ENCODE measurements at places on chromosomes 11 and 22. TPM values are rescaled to one million over a fixed set of nuclear protein-coding genes. Genes with fewer than 3 reads are reported as not detected.

SHANK2 gene
- total RNA-seq = 7.6 TPM

- peaks cover under 1% of the 10 kb centered on the region for H3K36me3 ChIP-seq
- no peak for DNase-seq
- no peaks in the 10 kb centered on the region for H3K4me1 ChIP-seq
- H3K4me3 ChIP-seq = no peak overlapping the region
- no peaks in the 10 kb centered on the region for H3K27me3 ChIP-seq
- no peak overlapping the region for H3K27ac ChIP-seq
Measured at GRCh38 chr11:46637546-46637945, 20.2 kb downstream of the ATG13 start.

- peaks cover 23% of the 10 kb centered on the region for H3K4me1 ChIP-seq
- H3K4me3 ChIP-seq = no peak overlapping the region
- peaks cover 41% of the 10 kb centered on the region for H3K36me3 ChIP-seq
- H3K27me3 ChIP-seq = no peaks in the 10 kb centered on the region
- H3K27ac ChIP-seq = no peak overlapping the region
Measured at GRCh38 chr11:94424011-94424410, 22.8 kb upstream of the GPR83 start.

- DNase-seq = no peak
- H3K27ac ChIP-seq = no peak overlapping the region
- no peaks in the 10 kb centered on the region for H3K4me1 ChIP-seq
- H3K27me3 ChIP-seq = no peaks in the 10 kb centered on the region
Measured at GRCh38 chr11:31259797-31260196, 109.7 kb downstream of the DCDC1 start.

OR51B5 gene
- total RNA-seq = not detected

DNA sequence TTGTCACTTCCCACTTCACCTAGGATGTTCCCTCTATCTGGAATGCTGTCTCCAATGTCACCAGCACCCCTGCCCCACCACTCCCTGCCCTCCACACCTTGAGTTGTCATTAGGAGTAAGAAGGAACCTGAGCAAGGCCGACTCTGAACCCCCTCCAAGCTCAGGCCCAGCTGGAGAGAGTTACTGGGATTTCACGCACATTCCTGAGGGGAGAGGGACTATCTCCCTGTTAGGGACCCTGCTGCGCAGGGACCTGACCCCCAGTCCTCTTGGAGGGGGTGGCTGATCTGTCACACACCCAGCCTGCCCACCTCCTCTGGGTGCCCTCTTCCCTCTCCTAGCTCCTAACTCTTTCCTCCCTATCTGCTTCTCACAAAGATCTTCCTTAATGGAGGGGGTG lies 81.7 kb downstream of the NECTIN1 start:
- DNase-seq = no peak
- H3K36me3 ChIP-seq = no peaks in the 10 kb centered on the region
- peaks cover 2% of the 10 kb centered on the region for H3K4me1 ChIP-seq

DNA sequence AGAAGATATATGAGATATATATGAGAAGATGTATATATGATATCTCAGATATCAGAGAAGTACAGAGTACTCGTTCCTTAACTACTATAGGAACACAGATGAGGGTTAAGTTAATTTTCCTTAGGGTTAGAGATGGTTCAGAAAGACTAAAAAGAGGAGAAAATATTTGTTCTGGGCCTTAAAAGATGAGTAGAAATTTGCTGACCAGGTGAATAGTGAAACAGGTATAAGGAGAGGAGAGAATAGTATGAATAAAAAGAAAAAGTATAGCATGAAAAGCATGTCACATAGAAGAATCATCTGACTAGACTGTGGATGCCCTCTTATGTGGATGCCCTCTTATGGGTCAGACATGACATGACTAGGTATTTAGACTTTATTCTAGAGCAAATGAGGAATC lies 6.3 kb upstream of the RAB39A start:
- peaks cover 28% of the 10 kb centered on the region for H3K27me3 ChIP-seq
- no peaks in the 10 kb centered on the region for H3K36me3 ChIP-seq
- no peak overlapping the region for H3K27ac ChIP-seq
- no peaks in the 10 kb centered on the region for H3K4me1 ChIP-seq
- H3K4me3 ChIP-seq = no peak overlapping the region
- no peak for DNase-seq

GRCh38 chr11:76419896-76420295 lies 24.9 kb upstream of the EMSY start:
- no peak overlapping the region for H3K4me3 ChIP-seq
- H3K27me3 ChIP-seq = no peaks in the 10 kb centered on the region
- no peaks in the 10 kb centered on the region for H3K36me3 ChIP-seq

TRPT1 gene
- 43.2 TPM for total RNA-seq

MS4A10 gene
- not detected for total RNA-seq

GRCh38 chr22:17965538-17966402 lies 58.6 kb downstream of the MICAL3 start:
- no peak overlapping the region for H3K4me3 ChIP-seq
- H3K36me3 ChIP-seq = peaks cover 2% of the 10 kb centered on the region
- no peaks in the 10 kb centered on the region for H3K27me3 ChIP-seq
- H3K4me1 ChIP-seq = peaks cover 37% of the 10 kb centered on the region

TRIM49 gene
- total RNA-seq = not detected

- no peak overlapping the region for H3K27ac ChIP-seq
- H3K36me3 ChIP-seq = peaks cover 10% of the 10 kb centered on the region
- peaks cover 40% of the 10 kb centered on the region for H3K27me3 ChIP-seq
- H3K4me3 ChIP-seq = peak overlapping the region; percentile 90
- peaks cover 25% of the 10 kb centered on the region for H3K4me1 ChIP-seq
Measured at GRCh38 chr11:19239039-19239438, 1.7 kb downstream of the E2F8 start.

- no peak overlapping the region for H3K4me3 ChIP-seq
- DNase-seq = no peak
- H3K27ac ChIP-seq = no peak overlapping the region
- H3K36me3 ChIP-seq = peaks cover 5% of the 10 kb centered on the region
- H3K27me3 ChIP-seq = peaks cover 88% of the 10 kb centered on the region
Measured at GRCh38 chr11:22343371-22344032, 5.3 kb downstream of the SLC17A6 start.

IZUMO1R gene
- total RNA-seq = not detected

RIC3 gene
- 9.1 TPM for total RNA-seq

GRCh38 chr11:19430754-19431398 lies 190.1 kb upstream of the E2F8 start:
- H3K27me3 ChIP-seq = peaks cover 2% of the 10 kb centered on the region
- H3K4me1 ChIP-seq = peaks cover 19% of the 10 kb centered on the region
- H3K27ac ChIP-seq = no peak overlapping the region
- no peak overlapping the region for H3K4me3 ChIP-seq
- DNase-seq = no peak

Data from neural crest cell (in vitro differentiated cells).